ENCODE measurements at places on chromosomes 6 and 20.

DNA sequence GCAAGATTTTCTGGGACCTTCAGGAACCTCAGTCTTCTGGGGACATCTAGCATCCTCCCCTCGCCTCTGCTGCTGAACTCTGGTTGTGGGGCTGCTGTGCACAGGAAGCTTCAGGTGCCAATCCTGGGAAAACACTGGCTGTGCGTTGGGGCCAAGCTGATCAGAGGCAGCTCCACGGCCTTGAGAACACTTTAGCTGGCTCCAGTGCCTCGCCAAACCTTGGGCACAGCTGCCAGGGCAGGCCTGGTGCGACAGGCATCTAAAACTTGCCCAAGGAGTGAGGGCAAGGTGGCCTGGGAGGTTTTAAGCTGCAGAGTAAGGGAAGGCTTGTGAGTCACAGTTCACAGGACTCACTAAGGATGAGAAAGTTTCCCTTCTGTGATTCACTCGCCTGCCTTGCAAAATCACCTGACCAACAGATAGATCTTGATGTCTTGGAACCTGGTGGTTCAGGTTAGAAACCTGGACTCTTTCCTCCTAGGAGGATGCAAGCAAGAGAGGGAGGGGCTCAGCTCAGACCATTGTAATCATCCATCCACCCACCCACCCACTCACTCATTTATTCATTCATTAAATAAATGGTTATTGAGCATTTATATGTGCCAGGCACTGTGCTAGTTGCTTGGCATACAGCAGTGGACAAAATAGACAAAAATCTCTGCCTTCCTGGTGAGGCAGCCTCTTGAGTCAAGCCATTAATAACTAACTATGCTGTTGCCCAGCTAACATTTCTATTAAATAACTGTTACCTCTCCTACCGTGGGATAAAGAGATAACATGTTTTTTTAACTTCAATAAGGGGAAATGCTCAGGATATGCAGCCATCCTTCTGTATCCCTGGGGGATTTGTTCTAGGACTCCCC, 2.5 kb upstream of the SPATS1 start:
- DNase-seq = no peak

DNA sequence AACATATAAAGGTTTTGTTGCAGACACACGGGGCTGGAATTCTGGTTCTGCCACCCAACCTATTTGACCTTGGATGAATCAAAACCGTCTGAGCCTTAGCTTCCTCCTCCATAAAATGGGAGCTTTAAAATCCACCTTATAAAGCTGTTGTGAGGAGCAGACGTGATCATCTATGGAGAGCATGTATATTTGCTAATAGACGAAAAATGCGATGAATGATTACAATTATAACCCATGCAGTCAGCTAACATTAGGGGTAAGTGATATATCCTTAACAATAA, 586 bp upstream of the NUP153 start:
- no peak for DNase-seq

DNA sequence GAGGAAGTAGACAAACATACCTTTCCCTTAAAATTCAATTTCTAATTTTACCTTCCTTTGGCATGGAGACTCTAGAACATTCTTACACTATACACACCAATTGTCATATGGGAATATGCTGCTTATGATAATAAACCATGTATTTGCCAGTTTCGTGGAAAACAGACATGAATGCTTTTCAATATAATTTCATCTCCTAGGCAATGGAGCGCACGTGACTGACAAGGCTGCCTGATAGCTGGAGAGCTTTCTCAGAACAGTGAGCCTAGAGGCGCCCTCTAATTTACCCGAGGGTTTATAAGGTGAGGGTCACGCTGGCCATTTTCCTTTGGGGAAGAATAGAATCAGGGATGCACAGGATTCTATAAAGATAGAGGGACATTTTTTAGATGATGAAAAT, 56.5 kb downstream of the PRR18 start:
- no peak for DNase-seq

DNA sequence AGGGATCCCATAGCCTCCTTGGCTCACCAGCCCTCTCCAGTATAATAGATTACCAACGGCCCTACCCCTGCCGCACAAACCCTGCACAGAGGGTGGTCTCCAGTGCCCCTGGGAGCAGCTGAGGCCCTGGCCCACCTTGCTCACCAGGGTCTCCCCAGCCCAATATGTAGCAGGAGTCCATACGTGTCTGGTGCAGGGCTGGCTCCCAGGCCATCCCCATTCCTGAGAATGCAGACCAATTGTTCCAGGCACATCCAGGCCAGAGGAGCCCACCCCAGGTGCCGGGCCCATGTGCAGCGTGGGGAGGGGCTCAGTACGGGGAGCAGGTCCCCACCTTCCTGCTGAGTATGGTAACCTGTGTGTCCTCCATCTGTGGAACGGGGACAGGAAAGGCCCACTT, 251.9 kb downstream of the TAF4 start:
- DNase-seq = no peak

DNA sequence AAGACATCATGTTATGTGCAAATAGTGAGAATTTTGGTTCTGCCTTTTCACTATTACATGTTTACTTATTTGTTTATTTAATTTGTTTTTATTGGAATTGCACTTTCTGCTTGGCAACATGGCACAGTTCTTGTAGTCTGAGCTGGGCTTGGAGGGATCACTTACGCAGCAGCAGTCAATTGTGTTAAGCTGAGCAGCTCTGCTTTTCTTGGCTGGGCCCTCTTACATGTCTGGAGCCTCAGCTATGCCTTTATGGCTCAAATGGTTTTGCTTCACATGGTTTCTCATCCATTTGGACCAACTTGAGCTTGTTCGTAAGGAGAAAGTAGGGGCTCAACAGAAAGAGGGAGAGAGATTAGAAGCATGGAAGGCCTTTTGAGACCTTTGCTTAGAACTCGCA, 327.5 kb upstream of the EPHA7 start:
- no peak for DNase-seq

DNA sequence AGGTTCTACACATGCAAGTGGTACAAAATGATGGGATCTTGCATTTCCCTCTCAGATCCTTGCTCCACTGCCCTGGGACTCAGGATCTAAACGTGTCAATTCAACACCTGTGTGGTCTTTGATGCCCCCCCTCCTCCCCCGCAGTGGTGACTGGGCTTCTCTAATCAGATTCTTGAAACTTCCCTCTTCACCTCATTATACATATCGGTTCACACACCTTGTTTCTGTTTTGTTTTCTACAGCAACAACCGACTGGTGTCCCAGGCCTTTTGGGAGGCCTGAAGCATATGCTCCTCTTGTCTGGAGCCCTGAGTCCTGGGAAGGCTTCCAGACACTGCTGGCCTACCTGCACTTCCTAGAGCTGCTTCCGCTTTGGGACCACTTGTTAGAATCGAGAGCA, 20.0 kb downstream of the SAMD3 start:
- DNase-seq = no peak

DNA sequence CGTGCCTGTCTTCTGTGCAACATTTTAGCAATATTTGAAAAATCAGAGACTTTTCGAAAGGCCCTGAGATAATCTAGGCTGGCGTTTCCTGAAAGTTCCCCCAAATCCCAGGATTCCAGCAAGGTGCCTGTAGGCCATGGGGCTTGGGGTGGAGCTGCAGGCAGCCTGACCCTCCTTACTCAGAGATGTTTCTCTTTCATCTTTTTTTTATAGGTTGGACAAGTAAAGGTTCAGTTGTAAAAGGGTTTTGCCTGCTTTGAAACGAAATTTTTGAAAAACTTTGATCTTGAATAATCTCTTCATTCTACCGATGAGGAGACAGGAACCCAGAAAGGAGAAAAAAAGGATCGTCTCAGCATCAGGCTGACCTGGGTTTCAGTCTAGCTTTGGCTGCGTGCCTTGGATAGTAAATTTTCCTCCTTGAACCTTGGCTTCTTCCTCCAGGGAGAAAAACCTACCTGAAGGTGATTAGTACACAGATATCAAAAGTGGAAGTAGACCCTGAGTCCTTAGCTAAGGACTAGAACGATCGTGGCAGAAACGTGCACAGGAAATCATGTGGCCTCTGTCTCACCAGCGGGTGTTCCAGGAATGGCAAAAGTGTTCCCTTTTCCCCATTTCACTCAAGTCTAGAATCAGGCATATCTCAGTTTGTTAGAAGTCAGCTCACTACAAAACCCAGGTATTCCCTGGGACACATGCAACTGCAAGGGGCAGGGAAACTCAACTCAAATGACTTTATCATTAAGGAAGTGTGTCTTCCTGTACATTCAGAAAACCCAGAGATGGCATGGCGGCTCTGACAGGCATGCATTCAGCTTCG, 128.2 kb upstream of the PTPN1 start:
- DNase-seq = no peak

DNA sequence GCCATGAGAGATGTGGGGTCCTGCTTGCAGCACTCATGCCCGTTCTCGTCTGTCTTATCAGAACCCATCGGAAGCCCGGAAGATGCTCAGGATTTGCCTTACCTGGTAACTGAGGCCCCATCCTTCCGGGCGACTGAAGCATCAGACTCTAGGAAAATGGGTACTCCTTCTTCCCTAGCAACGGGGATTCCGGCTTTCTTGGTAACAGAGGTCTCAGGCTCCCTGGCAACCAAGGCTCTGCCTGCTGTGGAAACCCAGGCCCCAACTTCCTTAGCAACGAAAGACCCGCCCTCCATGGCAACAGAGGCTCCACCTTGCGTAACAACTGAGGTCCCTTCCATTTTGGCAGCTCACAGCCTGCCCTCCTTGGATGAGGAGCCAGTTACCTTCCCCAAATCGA, 8.3 kb downstream of the PI16 start:
- no peak for DNase-seq

- DNase-seq = no peak
Measured at GRCh38 chr6:79571030-79571367, 33.8 kb upstream of the LCA5 start.

- no peak for DNase-seq
Measured at GRCh38 chr20:11158589-11158988, 484.8 kb upstream of the JAG1 start.

- no peak for DNase-seq
Measured at GRCh38 chr6:33172688-33173534, 19.4 kb downstream of the COL11A2 start.

- no peak for DNase-seq
Measured at GRCh38 chr6:153511896-153512496, 380.9 kb upstream of the RGS17 start.

- no peak for DNase-seq
Measured at GRCh38 chr6:129976110-129976509, 42.3 kb upstream of the L3MBTL3 start.

- no peak for DNase-seq
Measured at GRCh38 chr6:139433631-139434419, 59.4 kb upstream of the CITED2 start.

DNA sequence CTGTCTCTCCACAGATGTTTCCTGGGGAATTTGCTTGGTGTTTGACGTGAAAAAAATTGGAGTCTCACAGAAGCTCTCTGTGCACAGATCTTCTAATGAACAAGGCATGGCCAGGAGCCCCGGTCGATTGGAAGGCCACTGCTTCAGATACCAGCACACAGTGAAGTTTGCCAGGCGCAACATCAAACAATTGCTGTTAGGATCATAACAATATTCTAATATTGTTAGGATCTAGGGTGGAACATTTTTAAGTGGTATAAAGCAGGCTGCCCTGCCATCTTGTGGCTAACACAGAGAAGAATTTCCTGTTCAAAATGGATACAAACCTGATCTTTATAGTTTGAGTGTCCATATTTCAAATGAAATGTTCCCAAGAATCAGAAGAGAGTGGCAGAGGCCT, 64.1 kb downstream of the C6orf118 start:
- no peak for DNase-seq

- no peak for DNase-seq
Measured at GRCh38 chr20:50450881-50451752, 59.1 kb upstream of the PTPN1 start.

GRCh38 chr20:755941-756340, 12.4 kb downstream of the SLC52A3 start:
- DNase-seq = no peak

GRCh38 chr6:6752129-6752528, 163.6 kb downstream of the LY86 start:
- DNase-seq = no peak

Data from cortex of kidney (tissue), 1 donor.